Suppressor macrophage (primary cell): ENCODE measurements at places on chromosomes 2 and 18.

DNA sequence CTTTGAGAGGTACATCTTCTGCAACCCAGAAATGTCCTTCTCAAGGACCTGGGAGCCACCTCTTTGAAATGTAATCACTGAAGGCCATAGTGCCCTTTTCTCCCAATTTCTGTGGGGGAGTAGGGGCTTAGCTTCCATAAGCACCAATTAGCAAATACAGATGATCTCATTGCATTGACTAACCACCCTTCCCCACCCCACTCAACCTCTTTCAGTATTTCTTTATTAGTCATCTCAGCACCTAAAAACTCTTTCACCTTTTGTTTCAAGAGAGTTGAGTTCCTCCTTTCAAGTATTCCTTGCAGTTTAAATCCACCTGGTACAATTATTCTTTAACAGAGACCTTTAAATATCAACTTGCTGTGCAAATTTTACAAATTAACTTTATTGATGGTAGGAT, 1011.8 kb upstream of the CDH2 start:
- no peak for DNase-seq

DNA sequence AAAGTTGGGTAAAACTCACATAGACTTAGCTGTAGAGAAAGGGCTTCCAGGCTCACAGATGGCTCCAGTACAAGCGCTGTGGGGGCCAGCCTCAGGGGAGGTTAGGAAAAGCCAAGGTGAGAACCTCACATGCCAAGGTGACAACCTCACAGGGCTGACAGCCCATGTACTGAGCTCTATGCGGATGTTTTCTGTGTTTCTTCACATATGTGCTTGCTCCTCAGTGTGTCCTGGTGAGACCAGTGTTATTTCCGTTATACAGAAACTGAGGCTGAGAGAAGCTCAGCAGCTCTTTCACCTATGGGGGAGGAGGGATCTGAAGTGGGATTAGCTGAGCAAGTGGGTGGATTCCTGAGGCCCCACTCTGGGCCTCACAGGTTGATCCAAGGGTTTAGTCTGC, 67.3 kb downstream of the INPP4A start:
- no peak for DNase-seq

GRCh38 chr18:58302811-58303210, 258.8 kb downstream of the NEDD4L start:
- no peak for DNase-seq

DNA sequence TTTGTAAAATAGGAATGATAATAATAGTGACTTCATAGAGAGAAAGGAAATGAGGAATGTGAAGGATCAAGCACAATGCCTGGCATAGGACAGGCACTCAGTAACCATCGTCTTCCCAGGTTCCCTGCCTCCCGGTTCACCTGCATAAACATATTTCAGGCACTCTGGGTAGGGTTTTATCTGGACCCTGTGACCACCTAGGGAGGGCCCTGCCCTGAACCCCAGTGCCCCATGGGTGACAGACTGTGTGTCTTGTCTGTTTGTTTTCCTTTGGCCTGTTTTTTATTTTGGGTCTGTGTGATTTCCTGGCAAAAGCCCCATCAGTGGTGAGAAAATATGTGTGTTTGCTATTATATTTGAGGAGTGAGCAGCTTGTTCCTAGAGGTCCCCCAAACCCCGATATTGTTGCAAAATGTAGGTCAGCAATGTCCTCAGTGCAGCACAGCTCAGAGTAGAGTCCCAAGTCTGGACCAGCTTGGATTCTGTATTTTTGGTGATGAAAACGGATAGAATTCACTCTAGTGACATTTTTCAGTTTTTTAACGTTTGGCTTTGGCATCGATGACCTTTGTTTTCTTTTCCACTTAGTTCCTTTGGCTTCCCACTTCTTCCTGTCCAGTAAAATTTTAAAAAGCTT, 9.6 kb upstream of the NT5C1B start:
- DNase-seq, result no peak

DNA sequence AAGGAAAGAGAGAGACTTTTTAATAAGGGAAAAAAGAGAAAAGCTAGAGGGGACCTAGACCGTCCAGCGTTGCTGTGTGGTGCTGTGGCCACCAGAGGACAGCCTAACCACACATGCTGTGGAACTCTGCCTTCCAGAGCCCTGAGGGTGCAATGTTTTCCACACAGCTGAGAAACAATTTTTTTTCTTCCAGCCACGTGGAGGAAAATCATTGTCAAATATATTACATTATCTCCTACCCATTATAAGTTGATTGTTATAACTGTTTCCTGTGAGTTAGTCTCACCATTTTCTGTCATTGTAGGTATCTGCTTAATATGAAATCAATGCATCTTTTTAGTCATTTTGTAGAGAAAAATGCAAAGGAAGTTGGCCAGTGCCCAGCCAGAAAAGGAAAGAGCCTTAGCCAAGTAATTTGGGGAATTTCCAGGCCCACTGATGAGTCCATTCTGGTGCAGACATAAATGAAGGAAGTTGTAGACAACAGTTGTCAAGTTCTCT, 5.9 kb upstream of the MRPL19 start:
- peak; percentile 79 for DNase-seq

DNA sequence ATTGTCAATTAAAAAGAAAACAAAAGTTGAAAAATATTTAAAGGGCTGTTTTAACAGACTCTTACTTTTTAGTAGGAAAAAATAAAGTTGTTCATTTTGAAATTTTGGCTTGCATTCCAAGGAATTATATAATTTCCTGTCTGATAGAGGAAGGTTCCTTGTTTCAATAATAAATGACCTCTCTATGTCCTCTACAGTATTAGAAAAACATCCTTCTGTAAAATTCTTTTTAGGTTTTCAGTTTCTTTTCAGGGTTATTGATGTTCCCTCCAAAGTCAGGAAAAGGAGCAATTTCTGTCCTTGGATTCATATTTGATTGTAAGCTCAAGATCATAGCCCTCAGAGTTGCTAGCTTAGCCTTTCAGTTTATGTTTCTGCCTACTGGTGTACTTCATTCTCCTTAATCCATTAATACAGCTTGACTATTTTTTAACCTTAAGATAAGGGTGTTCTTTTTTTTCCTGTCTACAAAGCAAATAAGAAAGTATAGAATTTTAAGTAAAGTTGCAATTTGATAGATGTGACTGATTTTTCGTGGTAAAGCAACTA, 125.2 kb upstream of the COL3A1 start:
- no peak for DNase-seq

DNA sequence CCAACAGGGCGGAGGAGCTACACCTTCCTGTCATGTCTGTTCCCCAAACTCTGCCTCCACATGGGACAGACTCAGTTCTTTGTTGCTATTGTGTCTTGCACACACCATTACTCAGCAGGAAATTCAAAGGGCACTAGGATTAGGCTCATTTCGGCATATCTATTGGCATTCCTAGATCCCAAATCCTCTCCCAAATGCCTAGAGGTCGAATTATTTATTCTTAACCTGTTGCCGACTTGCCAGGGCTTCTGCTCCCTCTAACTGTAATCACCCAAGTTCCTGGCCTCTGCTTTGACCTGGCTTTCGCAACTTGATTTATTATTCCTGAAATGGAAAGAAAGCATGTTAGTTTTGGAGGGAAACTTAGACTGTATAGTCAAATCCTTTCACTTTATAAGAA, 67.8 kb upstream of the ST6GAL2 start:
- no peak for DNase-seq

DNA sequence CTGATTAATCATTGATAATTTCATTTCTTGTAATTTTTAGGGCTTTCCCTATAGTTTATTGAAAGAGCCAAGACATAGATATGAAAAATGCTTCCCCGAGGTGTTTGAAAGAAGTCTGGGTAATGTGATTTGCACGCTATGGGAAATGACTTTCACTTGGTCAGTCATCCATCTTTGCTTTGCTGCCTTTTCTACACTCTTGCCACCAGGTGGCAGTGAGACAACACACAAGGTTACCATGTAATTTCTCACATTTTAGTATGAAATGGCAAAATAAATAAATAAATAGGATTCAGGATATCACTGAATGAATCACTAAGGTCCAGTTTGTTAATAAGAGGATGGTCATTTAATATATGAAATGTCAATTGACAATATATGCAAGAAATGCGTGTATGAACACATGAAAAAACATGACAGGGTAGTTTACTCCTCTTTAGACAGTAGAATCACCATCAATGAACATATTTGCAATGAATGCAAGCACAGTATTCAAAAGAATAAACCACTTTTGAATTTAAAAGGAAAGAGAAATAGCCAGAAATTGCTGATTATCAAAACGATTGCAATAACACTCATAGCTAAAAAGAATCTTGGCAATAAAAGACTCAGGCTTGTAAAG, 52.2 kb upstream of the KCNH7 start:
- peak; percentile 44 for DNase-seq

DNA sequence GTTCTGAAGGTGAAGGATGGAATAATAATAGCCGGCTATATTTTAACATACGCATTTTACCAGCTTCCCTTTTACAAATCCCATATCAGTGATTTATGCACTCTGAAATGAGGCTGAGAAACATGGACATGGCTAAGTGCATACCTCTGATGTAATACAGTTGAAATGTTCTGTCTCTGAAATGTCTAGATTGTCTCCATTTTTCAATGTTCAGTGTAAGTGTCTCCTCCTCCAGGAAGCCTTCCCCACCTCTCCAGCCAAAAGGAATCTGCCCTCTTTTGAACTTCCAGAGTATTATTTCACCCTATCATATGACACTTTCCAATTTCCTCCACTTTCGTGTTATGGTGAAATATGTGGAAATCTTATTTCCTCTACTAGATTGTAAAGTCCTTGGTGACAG, 29.5 kb upstream of the ME2 start:
- DNase-seq, result peak; percentile 71

- no peak for DNase-seq
Measured at GRCh38 chr18:52325997-52326396, 14.0 kb upstream of the DCC start.

DNA sequence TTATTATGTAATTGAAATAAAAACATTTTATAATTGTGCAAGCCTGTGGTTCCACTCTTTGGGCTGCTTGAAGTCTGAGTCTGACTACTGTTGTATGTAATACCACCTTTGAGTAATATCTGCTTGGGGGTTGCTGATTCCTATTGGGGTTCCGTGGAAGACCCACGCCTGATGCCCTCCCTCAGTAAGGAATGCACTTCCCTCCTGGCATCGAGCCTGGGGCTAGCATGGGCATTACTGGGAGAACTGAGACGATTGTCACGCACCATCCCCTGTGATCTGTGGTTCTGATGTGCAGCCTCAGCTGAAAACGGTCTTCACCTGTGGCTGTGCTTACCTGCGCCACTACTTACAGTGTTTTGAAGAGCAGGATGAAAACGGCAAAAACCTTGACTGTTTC, 32.7 kb upstream of the RBM44 start:
- DNase-seq, result no peak

GRCh38 chr2:113173542-113174375, at the start of gene PSD4:
TSS of gene PSD4 (plus strand) at chr2:113173971. CDS start at chr2:113182457, 8,486 bp downstream.
- peak; percentile 92 for DNase-seq

DNA sequence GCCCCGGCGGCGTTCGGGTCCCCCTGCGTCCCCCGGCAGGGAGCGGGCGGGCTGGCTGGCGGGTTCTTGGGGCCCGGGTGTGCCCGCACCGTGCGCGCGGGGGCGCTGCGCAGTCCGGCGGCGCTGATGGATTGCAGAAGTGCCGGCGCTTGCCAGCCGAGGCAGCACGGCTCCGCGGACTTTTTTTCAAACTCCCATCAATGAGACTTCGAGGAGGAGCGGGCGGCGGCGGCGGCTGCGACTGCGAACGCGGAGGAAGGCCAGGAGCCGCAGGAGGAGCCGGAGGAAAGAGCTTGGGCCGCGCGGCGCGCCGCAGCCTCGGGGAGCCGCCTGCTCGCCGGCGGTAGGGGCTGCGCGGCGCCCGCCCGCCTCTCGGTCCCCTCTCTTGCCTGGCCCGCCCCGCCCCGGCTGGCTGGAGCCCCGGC, at the start of gene GLI2:
GLI2 (plus strand) TSS at position 123 of the 425 bp plus-strand sequence. CDS start 61,453 bp downstream, outside the sequence.
- DNase-seq, result peak; percentile 77

DNA sequence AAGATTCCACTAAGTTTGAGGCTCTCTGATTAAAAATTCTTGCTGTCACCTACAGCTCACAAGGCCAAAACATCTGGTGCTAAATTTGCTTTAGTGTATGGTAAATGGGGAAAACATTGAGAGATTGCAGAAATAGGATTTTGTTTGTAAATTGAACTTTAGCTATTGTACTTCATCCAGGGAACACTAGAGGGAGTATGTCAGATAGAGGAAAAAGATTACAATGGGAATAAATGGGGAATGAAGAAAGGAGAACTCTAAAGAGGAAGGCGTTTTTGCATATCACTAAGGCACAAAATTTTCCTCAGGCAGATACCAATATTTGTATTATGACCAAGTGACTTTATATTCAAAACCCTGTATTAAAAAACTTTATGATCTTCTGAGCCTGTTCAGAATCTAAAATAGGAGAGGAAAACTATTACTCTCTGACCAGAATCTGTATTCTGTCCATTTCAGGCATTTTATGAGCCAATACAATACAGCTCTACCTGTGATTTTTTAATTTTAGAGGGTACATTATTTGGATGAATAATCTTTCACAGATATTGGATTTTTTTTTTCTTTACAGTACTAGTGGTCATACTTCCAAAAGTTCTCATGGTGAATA, 52.3 kb upstream of the ITGB6 start:
- peak; percentile 88 for DNase-seq

- peak; percentile 68 for DNase-seq
Measured at GRCh38 chr18:48007955-48008701, 77.7 kb upstream of the SMAD2 start.

DNA sequence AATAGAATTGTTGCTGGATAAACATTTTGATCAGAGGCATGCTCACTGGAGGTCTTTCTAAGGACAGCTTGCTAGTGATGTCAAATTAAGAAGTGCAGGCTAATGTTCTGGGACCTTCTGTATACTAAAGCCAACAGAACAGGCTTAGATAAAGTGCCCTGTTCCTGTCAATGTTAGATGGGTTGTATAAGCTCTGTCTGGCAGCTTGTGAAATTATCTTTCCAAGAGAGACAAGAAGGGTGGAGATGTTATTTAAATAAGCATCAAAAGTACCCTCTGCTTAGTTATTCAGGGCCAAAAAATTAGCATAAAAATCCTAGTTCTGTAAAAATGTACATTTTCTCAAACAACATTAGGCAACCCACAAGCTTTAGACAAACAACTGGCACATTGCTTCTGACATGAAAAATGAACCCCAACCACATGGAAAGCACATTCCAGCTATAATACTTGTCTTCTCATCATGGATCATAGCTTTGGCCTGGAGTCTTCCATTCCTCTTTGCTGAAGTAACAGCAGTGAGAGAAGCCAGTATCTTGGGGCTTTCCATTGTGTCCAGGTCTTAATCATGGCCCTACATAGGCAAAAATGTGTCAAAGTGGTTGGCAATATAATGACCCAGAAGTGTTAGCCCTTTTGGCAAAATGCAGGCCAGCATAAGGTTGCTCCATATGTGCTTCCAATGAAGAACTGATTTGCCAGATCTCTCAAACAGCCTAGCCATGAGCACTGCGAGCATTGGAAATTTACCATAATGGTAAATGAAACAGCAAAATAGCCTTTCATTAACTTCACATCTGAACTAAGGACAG, 478.1 kb upstream of the ZNF804A start:
- DNase-seq, result no peak

- DNase-seq, result no peak
Measured at GRCh38 chr2:215029936-215030335, 108.5 kb downstream of the ABCA12 start.

GRCh38 chr2:236340251-236340650, 76.0 kb upstream of the ASB18 start:
- no peak for DNase-seq

- no peak for DNase-seq
Measured at GRCh38 chr2:192091476-192091875, 103.3 kb downstream of the TMEFF2 start.
